CD4-positive, alpha-beta T cell treated with Interleukin-17A for 4 hours (primary cell): ENCODE measurements at places on chromosomes 5 and 9.

DNA sequence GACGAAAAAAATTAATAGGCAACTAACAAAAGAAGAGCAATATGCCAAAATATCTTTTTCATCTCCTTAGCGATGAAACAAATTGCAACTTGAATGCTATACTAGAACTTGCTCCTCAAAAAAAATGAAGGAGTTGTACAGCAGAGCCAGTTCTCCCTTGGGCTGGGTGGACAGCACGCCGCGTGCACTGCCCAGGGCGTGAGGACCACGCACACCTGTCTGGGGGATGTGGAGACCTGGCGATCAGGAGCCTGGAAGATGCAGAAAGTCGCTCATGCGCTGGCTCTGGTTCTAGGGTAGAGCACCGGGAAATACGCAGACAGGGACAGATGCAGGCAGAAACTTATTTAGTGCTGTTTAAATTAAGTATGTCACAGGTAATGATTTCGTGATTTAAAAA is 342.0 kb upstream of the IRX4 start:
- no peak for DNase-seq

DNA sequence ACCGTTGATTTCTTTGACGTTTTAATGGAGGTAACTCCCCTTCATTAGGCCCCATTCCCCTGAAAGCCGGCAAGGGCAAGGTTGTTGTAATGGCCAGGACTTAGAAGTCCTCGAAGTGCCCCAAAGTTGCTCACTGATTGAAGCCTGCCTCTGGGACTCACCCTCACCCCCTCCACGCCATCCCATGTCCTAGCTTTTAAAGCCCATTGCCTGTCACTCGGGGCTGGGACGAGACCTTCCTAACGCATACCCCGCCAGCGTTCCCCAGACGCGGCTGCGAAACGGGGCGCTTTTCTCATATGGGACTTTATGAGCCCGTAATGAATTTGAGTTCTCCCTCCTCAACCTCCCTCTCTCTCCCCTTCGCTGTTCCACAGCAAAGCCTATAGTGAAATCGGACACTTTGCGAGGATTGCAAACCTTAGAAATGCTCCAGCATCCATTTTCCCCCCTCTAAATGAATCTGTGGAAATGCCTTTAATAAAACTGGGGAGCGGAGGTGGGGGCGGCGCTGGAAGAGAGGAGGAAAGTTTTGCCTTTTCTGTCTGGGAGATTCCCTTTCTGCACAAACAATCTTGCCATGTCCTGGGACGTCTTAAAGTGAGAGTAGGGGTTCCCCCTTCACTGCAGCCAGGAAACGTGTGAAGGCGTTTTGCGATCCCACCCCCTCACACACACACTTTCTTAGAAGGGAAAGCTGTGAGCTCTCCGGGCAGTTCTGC is 1.5 kb downstream of the PAPPA start:
- no peak for DNase-seq

GRCh38 chr9:78314953-78315870 is 18.3 kb downstream of the PSAT1 start:
- no peak for DNase-seq

- DNase-seq, result no peak
Observed at GRCh38 chr9:76662476-76663281, 101.6 kb upstream of the PCA3 start.

GRCh38 chr5:99058466-99058865 is 129.7 kb upstream of the CHD1 start:
- no peak for DNase-seq

DNA sequence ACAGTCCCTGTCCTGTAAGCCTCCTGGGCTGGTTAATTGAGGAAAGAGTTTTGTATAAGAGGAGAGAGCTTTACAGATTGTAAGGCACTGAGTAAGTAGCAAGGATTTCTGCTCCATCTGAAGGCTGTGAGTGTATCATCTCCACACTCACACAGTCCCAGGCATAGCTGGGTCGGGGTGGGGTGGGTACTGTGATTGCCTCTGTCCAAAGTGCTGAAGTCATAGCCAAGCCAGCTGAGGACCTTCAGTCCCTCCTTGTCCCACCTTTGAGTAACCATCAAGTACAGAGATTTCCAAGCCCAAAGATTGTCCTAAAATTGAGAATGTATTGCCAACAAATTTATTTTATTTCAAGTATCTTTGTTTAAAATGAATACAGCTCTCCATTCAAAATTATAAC is 5.5 kb upstream of the DNAJB5 start:
- peak; percentile 52 for DNase-seq

DNA sequence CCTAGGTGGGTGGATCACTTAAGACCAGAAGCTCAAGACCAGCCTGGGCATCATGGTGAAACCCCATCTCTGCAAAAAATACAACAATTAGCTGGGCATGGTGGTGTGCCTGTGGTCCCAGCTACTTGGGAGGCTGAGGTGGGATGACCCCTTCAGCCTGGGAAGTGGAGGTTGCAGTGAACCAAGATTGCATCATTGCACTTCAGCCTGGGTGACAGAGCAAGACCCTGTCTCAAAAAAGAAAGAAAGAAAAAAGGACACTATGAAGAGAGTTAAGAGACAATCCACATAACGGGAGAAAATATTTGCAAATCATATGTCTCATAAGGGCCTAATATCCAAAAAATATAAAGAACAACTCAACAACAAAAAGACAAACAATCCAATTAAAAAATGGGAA is 57.9 kb downstream of the NDST1 start:
- no peak for DNase-seq

- DNase-seq, result no peak
Observed at GRCh38 chr9:116899337-116900006, 212.4 kb downstream of the TRIM32 start.

DNA sequence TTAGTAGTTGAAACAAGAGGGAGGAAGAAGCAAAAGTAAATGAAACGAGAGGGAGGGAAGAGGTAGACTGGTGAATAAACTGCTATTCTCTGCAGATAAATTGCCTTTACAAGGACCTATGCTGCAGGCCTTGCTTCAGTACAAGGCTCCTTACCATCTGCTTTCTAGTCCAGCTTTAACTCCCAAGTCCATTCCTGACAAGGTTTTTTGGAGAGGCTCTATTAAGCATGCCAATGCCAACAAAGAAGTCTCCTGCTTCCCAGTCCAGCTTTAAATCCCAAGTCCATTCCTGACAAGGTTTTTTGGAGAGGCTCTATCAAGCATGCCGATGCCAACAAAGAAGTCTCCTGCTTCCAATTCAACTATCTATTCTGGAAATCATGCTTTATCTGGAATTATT is 244.9 kb downstream of the GABRB2 start:
- DNase-seq, result no peak

DNA sequence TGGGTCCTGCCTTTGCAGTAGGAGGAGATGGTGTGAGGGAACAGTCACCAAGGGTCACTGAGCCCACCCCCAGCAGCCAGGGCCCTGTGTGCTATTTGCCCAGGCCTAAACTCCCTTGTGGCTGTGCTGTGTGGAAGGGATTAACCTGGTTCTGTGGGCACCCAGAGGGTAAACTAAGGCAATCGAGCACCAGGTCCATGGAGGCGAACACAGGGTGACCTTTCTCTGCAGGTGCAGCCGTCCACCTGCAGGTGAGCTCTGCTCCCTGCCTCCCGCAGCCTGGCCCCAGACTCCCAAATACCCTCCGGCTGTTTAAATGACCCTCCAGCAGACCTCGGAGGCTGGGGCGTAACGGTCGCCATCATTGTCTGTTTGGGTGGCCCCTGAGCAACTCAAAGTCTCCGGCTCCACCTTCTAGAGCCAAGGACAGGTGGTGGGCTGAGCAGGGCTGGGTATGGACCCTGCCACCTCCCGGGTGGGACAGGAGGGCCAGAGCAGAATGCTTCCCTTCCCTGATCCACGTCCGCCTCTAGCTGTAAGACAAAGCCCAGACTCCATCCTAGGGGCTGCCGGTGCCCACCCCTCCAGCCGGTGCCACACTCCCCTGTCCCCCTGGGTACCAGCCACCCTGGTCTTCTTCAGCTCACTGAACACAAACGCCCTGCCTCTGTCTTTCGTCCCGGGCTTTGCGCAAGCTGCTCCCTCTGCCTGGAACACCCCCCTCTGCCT is 34.1 kb upstream of the FIBCD1 start:
- no peak for DNase-seq

- no peak for DNase-seq
Observed at GRCh38 chr9:21682381-21682780, 120.1 kb upstream of the MTAP start.

DNA sequence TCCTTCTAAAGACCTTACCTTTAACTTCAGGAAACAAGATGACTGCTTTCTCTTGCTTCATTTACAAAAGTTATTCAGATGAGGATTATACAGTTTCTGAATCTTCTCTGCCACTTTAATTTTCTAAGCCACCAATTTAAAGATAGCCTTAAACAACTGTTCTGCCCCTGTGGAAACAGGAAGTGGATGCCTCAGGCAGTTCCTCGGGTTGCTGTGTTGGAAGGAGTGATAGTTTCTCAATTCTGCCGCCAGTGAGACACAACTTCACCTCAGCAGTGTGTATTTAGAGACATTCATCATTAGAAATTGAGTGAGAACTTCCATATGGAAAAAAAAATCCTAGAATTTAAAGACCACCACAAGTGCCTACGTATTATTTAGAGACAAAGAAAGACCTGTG is 475.1 kb upstream of the WWC1 start:
- no peak for DNase-seq

GRCh38 chr9:136853596-136854112 is 1.5 kb downstream of the MAMDC4 start:
- DNase-seq, result no peak

DNA sequence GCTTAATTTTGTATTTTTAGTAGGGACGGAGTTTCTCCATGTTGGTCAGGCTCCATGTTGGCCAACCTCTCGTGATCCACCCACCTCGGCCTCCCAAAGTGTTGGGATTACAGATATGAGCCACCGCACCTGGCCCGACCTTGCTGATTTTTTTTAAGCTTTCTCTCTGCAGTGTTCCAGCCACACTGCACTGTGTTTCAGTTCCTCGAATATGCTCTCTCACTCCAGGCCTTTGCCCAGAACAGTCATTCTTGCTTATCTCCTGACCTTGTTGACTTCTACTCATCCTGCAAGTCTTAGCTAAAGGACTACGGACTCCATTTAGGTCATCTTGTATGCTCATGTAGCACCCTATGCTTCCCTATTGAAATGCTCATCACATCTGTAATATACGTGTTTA is 3.3 kb downstream of the SNAPC3 start:
- no peak for DNase-seq

- DNase-seq, result peak; percentile 28
Observed at GRCh38 chr9:137175345-137175961, 3.6 kb upstream of the TMEM210 start.

- DNase-seq, result no peak
Observed at GRCh38 chr9:3719286-3719685, 193.5 kb upstream of the RFX3 start.

GRCh38 chr9:121763131-121763530 is 111.7 kb downstream of the DAB2IP start:
- no peak for DNase-seq

GRCh38 chr5:9919306-9920030 is 289.3 kb upstream of the TAS2R1 start:
- no peak for DNase-seq

DNA sequence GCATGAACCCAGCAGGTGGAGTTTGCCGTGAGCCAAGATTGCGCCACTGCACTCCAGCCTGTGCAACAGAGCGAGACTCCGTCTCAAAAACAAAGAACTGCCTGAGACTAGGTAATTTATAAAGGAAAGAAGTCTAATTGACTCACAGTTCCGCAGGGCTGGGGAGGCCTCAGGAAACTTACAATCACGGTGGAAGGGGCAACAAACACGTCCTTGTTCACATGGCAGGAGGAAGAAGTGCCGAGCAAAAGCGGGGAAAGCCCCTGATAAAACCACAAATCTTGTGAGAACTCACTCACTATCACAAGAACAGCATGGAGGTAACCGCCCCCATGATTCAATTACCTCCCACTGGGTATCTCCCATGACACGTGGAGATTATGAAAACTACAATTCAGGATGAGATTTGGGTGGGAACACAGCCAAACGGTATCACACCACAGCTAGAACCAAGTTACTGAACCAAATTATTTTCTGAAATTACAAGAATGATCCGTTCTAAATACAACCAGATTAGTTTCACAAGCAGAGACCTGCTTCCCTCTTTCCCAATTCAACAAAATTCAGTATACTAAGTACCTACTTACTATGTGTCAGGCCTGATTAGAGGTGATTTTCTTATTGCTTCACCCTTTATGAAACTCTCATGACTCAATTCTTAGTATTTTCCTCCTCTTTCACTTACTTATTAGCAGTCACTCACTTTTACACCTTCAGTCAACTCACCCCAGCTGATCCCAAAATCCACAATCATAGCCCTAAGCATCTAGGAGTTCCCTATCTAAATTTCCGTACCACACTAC is 8.4 kb downstream of the UBTD2 start:
- DNase-seq, result peak; percentile 52

GRCh38 chr5:174344335-174344734 is 298.8 kb downstream of the NSG2 start:
- DNase-seq, result no peak

DNA sequence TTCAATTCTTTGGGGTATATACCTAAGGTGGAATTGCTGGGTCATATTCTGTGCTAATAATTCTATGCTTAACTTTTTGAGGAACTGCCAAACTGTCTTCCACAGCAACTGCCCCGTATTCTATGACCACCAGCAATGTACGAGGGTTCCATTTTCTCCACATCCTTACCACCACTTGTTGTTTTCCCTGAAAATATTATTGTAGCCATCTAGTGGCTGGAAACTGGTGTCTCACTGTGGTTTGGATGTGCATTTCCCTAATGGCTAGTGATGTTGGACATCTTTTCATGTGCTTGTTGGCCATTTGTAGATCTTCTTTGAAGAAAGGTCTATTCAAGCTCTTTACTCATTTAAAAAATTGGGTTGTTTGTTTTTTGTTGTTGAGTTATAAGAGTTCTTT is 30.7 kb downstream of the MSX2 start:
- no peak for DNase-seq
